ENCODE measurements at places on chromosomes 3 and 15.

DNA sequence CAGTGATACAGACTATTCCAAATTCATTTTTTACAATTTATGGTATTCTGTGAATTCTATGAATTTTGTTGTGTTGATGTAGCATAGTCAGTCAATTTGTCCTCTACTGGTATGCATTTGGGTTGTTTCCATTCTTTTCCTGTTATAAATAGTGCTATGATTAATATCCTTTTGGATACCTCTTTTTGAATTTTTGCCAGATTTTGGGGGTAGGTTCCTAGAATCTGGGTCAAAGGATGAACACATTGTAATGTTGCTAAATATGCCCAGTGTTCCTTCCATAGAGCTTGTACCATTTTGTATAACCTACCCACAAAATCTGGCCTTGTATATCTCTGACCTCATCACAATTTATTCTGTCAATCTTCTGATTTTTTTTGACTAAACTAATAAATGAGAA lies 44.4 kb upstream of the C3orf38 start:
- no peak for DNase-seq

DNA sequence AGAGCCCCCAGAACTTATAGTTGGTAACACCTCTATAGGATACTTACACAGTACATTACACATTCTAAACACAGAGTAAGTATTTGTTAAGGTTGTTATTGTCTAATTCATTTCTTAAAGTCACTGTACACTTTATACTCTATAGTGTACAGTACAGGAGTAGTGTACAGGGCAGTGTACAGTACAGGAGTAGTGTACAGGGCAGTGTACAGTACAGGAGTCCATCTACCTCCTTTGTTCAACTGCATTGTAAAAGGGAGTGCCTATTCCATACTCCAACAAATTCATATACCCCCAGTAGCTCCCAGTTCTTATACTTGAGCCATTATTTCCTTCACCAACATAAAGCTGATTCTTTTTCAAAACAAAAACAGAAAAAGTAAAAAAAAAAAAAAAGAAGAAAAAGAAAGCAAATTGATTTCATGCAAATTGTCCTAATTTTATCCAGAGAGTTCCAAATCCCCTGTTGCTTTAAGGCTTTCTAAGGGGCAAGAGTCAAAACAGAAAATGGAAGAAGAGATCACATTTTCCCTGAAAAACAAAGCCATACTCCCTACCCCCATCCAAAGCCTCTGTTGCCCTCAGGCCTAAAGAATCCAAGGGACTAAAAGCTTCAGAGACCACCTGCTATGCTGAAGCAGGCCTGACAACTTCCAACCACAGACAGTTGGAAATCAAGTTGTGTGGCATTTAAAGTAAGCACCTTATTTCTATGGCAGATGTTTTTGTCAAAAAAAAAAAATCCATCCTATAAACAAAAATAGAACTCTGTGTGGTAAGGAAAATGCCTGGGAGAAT lies 125.6 kb downstream of the PLCH1 start:
- no peak for DNase-seq

GRCh38 chr3:32280262-32280910 lies 41.9 kb downstream of the CMTM8 start:
- no peak for DNase-seq

GRCh38 chr3:14305324-14305723 lies 97.1 kb upstream of the SLC6A6 start:
- no peak for DNase-seq

GRCh38 chr15:60585743-60586708 lies 107.1 kb upstream of the ICE2 start:
- DNase-seq, result peak; percentile 73

GRCh38 chr3:145854499-145854898 lies 306.5 kb downstream of the PLOD2 start:
- DNase-seq, result no peak

DNA sequence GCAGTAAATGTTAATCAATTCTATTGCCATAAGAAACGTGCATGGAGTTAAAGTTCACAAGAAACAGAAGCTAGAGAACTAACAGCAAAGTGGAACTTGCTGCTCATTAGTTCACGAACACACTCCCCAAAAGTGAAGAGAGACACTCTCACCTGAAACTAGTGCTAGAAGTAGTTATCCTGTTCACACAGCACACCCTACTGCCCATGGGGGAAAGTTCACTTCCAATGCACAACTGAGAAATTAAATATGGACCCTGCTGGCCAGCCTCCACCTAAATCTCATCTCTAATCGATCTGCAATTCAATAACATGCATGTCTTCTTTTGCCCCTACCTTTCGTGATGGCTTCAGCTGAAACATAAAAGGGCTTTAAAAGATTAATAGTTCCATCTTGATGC lies 39.4 kb upstream of the FRMD4B start:
- DNase-seq, result peak; percentile 11

- DNase-seq, result no peak
Measured at GRCh38 chr3:18656866-18657265, 231.7 kb upstream of the SATB1 start.
